ENCODE measurements at places on chromosomes 7 and 10.

GRCh38 chr7:77181015-77181595 lies 18.5 kb downstream of the FGL2 start:
- DNase-seq, result no peak

- DNase-seq, result no peak
Measured at GRCh38 chr7:85237721-85238120, 50.9 kb upstream of the SEMA3D start.

DNA sequence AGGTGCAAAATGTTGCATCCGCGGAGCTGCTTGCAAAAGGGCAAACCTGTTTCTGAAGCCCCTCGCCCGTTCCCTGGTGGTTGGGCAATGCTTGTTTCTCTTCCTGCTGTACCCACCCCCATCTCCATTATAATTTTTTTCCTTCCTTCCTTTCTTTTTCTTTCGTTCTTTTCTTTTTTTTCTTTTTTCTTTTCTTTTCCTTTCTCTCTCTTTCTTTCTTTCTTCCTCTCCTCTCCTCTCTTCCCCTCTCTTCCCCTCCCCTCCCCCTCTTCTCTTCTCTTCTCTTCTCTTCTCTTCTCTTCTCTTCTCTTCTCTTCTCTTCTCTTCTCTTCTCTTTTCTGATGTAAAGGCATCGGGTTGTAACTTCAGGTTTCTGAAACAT lies 278.2 kb downstream of the GATA3 start:
- DNase-seq, result no peak

- no peak for DNase-seq
Measured at GRCh38 chr7:29610086-29610485, 46.5 kb downstream of the PRR15 start.

DNA sequence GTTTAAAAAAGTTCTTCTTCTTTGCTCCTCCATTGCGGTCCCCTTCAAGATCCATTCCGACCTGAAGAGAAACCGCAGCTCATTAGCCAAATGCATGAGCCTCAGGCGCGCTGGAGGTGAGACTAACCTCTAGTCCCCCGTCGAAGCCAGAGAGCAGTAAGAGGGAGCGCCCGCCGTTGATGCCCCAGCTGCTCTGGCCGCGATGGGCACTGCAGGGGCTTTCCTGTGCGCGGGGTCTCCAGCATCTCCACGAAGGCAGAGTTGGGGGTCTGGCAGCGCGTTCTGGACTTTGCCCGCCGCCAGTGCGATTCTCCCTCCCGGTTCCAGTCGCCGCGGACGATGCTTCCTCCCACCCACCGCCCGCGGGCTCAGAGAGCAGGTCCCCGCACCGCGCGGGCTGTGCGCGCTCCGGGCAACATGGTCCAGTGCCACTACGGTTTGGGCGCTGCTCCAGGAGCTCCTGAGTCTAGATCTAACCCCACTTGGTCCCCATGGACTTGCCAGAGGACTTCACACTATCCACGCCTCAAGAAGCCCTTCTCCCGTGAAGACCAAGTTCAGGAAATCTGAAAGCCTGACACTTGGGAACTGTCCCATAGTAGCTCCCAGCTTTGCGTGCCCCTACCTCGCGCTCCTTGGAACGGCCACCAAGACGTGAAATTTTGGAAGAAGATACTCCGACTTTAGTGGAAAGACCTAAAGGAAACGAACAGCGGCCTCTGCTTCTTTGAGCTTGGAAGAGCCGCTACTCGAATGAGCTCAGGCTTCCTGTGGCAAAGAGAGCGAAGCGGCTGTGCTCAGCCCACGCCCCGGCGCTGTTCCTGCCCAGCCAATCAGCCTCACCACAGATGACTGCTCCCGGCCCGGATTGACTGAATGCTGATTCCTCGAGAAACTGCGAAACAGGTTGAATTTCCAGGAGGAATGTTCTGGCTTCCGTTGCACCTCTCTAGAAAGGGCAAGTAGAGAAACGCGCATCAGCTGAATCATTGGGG lies at the start of gene ABCB1:
ABCB1 (minus strand) TSS at position 755 of the 995 bp plus-strand sequence; CDS start at position 55, 700 bp downstream.
- DNase-seq, result no peak

DNA sequence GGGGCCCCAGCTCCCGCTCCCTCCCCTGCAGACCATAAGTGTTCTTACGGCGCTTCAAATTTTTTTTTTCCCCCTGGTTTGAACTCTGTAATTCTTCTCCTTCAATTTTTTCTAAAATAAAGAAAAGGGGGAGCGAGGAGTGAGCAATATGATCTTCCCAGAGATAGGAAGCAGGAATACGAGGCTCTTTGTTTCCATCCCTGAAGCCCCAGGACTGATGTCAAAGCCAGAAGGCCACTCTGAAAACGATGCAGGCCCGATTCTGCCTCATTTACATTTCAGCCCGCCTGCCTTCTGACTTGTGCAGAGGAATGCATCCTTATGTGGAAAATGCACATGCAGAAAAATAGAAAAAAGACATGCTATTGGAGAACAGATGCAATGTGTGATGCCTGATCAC lies 401.5 kb upstream of the MKI67 start:
- DNase-seq, result no peak

GRCh38 chr7:26482927-26483326 lies 191.3 kb downstream of the SNX10 start:
- DNase-seq, result no peak

All from AG09309 (cell line).